ENCODE measurements at places on chromosomes 3 and 15. TPM values are rescaled to one million over a fixed set of nuclear protein-coding genes. Genes with fewer than 3 reads are reported as not detected.
A peak's percentile ranks its signal among the peaks of the same experiment; 100 is the strongest.

Gene CAMK1
- total RNA-seq: 25.9 TPM

GRCh38 chr15:77580996-77581682, 51.6 kb downstream of the LINGO1 start:
- no peaks in the 10 kb centered on the region for H3K36me3 ChIP-seq
- no peak overlapping the region for H3K4me3 ChIP-seq
- H3K4me1 ChIP-seq: no peaks in the 10 kb centered on the region
- peak; percentile 93 for DNase-seq
- H3K27me3 ChIP-seq: peaks cover 5% of the 10 kb centered on the region

DNA sequence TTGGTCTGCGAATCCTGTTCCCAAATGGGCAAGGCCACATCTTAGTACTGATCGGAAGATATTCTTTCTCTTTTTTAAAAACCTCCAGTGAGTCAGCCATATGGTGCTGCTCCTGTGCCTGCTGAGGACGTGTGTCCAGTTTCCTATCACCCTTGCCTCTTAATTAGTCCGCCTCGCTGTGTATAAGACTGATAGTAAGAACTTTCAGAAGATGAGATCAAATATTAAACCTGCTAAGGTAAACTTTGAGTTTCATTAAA, 612 bp downstream of the UBA5 start:
- peak; percentile 49 for DNase-seq
- H3K27me3 ChIP-seq: no peaks in the 10 kb centered on the region
- no peaks in the 10 kb centered on the region for H3K36me3 ChIP-seq
- peak overlapping the region; percentile 95 for H3K4me3 ChIP-seq

Gene GOLGA6D
- total RNA-seq: not detected

DNA sequence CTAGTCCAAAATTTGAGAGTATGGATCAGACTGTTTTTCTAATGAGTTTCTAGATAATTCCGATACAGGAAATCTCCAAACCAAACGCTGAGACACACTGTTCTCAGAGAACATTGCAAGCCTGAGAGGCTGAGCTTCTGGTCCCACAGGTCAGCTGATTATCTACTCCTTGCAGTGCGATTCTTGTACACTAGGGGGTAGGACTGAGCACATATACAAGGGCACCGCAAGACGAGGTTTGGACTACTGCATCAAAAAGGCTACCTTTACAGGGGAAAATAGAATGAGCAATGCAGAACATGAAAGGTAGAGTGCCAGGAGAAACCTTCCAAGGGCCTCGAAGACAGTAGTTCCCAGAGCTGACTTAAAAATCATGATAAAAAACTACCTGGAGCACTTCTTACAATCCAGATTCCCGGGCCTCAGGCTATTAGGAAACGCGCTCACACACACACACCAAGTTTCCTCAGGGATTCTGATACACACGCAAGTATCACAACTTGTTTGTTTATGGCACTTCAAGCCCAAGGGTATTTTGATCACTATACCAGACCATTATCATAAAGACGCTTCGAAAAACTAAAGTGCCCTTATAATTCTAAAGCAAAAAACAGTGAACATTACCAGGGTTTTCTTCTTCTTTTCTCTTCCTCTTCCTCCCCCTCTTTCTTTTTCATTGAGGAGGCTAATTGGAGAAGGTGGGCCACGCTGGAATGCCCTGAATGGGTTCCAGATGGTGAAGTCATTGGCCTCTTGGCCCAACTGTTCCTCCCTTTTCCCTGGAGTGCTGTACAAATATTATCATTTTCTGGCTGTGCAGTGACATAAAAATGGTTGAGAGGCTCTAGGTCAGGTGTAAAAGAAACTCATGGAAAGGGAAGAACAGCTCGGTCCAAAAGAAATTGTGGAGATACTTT, 61.8 kb downstream of the SLC12A8 start:
- H3K36me3 ChIP-seq: no peaks in the 10 kb centered on the region
- H3K27me3 ChIP-seq: no peaks in the 10 kb centered on the region
- H3K4me1 ChIP-seq: peaks cover 21% of the 10 kb centered on the region
- no peak overlapping the region for H3K4me3 ChIP-seq
- peak overlapping the region; percentile 54 for H3K27ac ChIP-seq
- DNase-seq: no peak

- no peak overlapping the region for H3K4me3 ChIP-seq
- H3K27me3 ChIP-seq: no peaks in the 10 kb centered on the region
- DNase-seq: no peak
- no peaks in the 10 kb centered on the region for H3K36me3 ChIP-seq
Observed at GRCh38 chr3:172688588-172688987, 22.3 kb downstream of the NCEH1 start.

Gene NR2E3
- total RNA-seq: under 0.01 TPM

Gene TRIM42
- total RNA-seq: not detected

Gene SGO1
- total RNA-seq: 0.88 TPM

Gene MYL3
- total RNA-seq: not detected

- no peak overlapping the region for H3K27ac ChIP-seq
- peak; percentile 75 for DNase-seq
- peaks cover 9% of the 10 kb centered on the region for H3K36me3 ChIP-seq
- no peaks in the 10 kb centered on the region for H3K4me1 ChIP-seq
- H3K27me3 ChIP-seq: no peaks in the 10 kb centered on the region
- H3K4me3 ChIP-seq: no peak overlapping the region
Observed at GRCh38 chr3:36893137-36893557, 51.7 kb downstream of the TRANK1 start.

Gene REC114
- not detected for total RNA-seq

DNA sequence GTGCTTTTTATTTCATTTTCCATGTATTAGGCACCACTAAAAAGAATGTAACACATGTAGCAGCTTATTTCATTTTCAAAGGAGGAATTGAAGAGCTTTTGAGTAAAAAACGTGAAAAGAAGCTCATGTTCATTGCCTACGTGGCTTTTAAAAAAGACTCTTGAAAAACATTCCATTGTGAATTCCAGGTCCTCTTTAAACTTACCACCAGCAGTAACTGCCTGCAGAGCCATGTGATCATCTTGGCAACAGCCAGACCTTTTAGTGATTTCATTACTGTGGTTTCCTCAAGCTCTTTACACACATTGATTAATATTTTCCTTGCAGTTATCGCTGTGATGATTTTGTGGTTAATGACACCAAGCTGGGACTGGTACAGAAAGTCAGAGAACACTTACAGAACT, 43.8 kb upstream of the FBXL22 start:
- H3K27ac ChIP-seq: peak overlapping the region; percentile 90
- H3K4me1 ChIP-seq: peaks cover 40% of the 10 kb centered on the region
- DNase-seq: peak; percentile 80
- H3K4me3 ChIP-seq: peak overlapping the region; percentile 46
- no peaks in the 10 kb centered on the region for H3K27me3 ChIP-seq

DNA sequence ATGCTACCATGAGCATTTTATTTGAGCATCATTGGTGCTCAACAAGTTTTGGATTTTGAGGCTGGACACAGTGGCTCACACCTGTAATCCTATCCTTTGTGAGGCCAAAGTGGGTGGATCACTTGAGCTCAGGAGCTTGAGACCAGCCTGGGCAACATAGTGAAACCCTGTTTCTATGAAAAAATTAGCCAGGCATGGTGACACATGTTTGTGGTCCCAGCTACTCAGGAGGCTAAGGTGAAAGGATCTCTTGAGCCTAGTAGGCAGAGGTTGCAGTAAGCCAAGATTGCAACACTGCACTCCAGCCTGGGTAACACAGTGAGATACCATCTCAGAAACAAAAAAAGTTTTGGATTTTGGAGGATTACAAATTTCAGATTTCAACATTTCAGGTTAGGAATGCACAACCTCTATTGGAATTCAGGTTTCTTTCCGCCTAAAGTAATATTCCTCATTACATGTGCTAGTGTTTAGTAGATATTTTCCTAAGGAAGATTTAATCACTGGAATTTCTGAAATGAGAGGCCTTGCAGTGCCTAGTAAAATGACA, 27.6 kb downstream of the CNOT10 start:
- H3K27ac ChIP-seq: no peak overlapping the region
- no peaks in the 10 kb centered on the region for H3K4me1 ChIP-seq
- no peaks in the 10 kb centered on the region for H3K27me3 ChIP-seq
- H3K36me3 ChIP-seq: peaks cover 6% of the 10 kb centered on the region

GRCh38 chr15:29102911-29103823, 166.5 kb downstream of the NSMCE3 start:
- no peak overlapping the region for H3K27ac ChIP-seq
- H3K27me3 ChIP-seq: no peaks in the 10 kb centered on the region
- peak overlapping the region; percentile 71 for H3K4me3 ChIP-seq
- DNase-seq: peak; percentile 97
- H3K36me3 ChIP-seq: no peaks in the 10 kb centered on the region
- no peaks in the 10 kb centered on the region for H3K4me1 ChIP-seq

GRCh38 chr3:42182555-42182954, 83.4 kb downstream of the CCK start:
- peaks cover 8% of the 10 kb centered on the region for H3K36me3 ChIP-seq
- peaks cover 40% of the 10 kb centered on the region for H3K4me1 ChIP-seq
- DNase-seq: no peak

Gene TMC3
- total RNA-seq: not detected

Gene PLS1
- 1.1 TPM for total RNA-seq

Gene GADL1
- not detected for total RNA-seq

Gene IRAK2
- 4.0 TPM for total RNA-seq

DNA sequence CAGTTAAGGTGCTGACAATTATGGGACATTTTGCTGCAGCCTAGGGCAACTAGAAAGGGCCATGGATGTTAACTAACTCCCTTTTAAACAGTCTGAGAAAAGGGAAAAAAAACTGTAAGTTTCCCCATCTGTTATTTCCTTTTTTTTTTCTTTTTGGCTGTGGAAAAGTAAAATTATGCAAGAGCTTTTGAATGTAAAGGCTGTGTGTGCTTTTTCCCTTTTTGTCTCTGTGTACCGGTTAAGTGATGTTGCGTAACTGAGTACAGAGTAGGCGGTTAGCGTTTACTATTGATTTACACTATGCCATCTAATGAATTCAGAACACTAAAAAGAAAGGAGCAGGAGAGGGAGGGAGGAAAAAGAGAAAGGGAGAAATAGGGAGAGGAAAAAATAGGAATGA, 403.6 kb downstream of the TIGIT start:
- H3K27me3 ChIP-seq: no peaks in the 10 kb centered on the region
- H3K27ac ChIP-seq: no peak overlapping the region
- no peak for DNase-seq
- no peak overlapping the region for H3K4me3 ChIP-seq

DNA sequence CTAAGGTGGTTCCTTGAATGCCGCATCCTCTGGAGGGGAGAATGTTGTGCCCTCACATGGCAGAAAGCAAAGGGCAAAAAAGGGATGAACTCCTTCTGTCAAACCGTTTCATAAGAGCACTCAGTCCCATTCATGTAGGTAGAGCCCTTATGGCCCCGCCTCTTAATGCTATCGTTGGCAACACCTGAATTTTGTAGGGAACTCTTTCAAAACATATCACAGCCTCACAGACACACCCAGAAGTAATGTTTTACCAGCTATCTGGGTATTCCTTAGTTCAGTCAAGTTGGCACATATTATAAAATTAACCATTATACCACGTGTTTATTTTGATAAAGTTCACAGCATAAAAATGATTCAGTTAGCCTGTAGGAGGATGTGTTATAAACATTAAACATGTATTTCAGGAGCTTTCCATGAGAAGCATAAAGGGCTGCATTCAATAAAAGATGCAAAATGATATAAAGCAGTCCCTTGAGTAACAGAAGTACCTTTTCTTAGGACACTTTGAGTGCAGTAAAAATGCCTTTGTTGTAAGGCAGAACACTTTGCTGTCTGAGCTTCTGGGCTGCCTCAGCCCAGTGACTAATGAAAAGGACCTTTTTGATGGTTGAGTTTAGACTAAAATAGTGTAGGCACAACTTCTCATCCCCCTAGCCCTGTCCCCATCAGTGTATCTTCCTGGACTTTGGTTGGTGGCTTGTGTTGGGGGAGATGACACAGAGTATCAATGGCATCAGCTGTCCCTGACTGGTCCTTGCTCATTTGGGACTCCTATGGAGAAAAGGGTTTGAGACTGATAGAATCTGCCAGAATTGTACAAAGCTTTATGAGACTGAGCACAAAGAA, 263.5 kb upstream of the TPRG1 start:
- no peak for DNase-seq
- no peak overlapping the region for H3K27ac ChIP-seq
- H3K4me3 ChIP-seq: no peak overlapping the region
- no peaks in the 10 kb centered on the region for H3K4me1 ChIP-seq
- H3K27me3 ChIP-seq: no peaks in the 10 kb centered on the region
- no peaks in the 10 kb centered on the region for H3K36me3 ChIP-seq

- peak; percentile 48 for DNase-seq
- H3K27me3 ChIP-seq: peaks cover 18% of the 10 kb centered on the region
- no peak overlapping the region for H3K27ac ChIP-seq
- no peaks in the 10 kb centered on the region for H3K36me3 ChIP-seq
Observed at GRCh38 chr15:32029409-32029861, 880 bp upstream of the CHRNA7 start.

Gene KCNMB2
- 1.1 TPM for total RNA-seq

Gene CCDC13
- total RNA-seq: 0.72 TPM

Gene DZIP1L
- 42.3 TPM for total RNA-seq

- H3K4me3 ChIP-seq: no peak overlapping the region
- no peaks in the 10 kb centered on the region for H3K27me3 ChIP-seq
- DNase-seq: no peak
- H3K36me3 ChIP-seq: peaks cover 64% of the 10 kb centered on the region
- peaks cover 7% of the 10 kb centered on the region for H3K4me1 ChIP-seq
Observed at GRCh38 chr3:124969190-124969589, 34.6 kb upstream of the MUC13 start.

Gene TLR9
- not detected for total RNA-seq

DNA sequence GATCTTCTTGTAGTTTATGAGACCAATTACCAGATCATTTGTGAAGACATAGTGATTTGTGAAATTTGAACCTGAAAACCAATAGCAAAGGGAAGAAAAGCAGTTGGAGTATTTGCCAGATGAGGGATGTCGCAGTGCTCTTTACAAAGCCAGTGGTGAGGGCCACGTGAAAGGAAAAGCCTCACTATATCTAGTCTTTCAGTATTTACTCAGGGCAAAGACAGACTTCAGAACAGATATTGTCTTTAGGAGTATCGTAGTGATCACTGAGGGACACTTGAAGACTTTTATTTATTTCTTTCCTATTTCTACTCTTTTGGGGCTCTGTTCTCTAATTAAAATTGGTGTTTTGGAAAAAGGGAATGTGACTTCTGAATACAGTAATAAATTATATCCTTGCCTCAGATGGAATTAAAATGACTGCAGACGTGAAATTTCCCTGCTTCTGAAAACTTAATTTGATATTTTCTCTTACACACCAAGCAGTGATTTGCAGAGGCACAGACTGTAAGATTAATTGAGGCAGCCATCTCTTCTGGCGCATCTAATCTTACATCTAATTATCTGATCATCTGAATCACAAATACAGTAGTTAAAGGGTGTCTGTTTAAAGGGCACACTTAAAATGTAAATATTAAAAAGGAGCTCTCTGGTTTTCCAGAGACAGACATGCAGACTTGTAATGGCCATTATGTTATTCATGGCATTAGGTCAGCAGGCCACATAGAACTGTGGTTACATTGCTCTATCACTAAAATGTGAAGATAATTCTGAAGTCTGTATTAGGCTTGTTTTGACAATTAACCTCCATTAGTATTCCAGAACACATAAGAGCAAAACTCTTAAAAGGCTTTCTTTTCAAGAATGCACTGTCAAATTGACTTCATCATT, 193.0 kb upstream of the GOLIM4 start:
- H3K4me1 ChIP-seq: no peaks in the 10 kb centered on the region
- no peak overlapping the region for H3K27ac ChIP-seq
- H3K36me3 ChIP-seq: no peaks in the 10 kb centered on the region
- DNase-seq: no peak
- no peak overlapping the region for H3K4me3 ChIP-seq

Gene MCTP2
- 16.3 TPM for total RNA-seq

Gene CAND2
- total RNA-seq: 1.2 TPM

Gene CDHR4
- total RNA-seq: not detected

Gene ZNF620
- 1.1 TPM for total RNA-seq

Data from osteoblast (primary cell).